ENCODE measurements at places on chromosomes 7 and 10. TPM values are rescaled to one million over a fixed set of nuclear protein-coding genes. Genes with fewer than 3 reads are reported as not detected.

Gene TMEM140
- polyA plus RNA-seq: 26.2 TPM

Gene CADPS2
- 11.5 TPM for polyA plus RNA-seq

Gene PNLIPRP3
- 0.05 TPM for polyA plus RNA-seq

Gene NEUROD6
- not detected for polyA plus RNA-seq

Gene HTR7
- polyA plus RNA-seq: not detected

Gene CRPPA
- polyA plus RNA-seq: 0.67 TPM

Gene CLDN4
- polyA plus RNA-seq: 0.34 TPM

Gene SLC26A5
- polyA plus RNA-seq: 0.04 TPM

Gene ABCB1
- 3.2 TPM for polyA plus RNA-seq

Gene CYP2E1
- polyA plus RNA-seq: 2.1 TPM

Gene LRRD1
- polyA plus RNA-seq: not detected

Gene TACR2
- 0.34 TPM for polyA plus RNA-seq

Gene OR2A1
- polyA plus RNA-seq: 0.05 TPM

Gene NUTM2E
- 0.58 TPM for polyA plus RNA-seq

Gene HERPUD2
- 12.2 TPM for polyA plus RNA-seq

Gene TRPV6
- 37.0 TPM for polyA plus RNA-seq

Gene DGKB
- polyA plus RNA-seq: 0.11 TPM

Gene CCNJ
- polyA plus RNA-seq: 2.6 TPM

Gene AASS
- 50.1 TPM for polyA plus RNA-seq

Gene PBLD
- polyA plus RNA-seq: 8.3 TPM

Gene TEX36
- not detected for polyA plus RNA-seq

Gene TMEM270
- polyA plus RNA-seq: not detected

Gene CUZD1
- 1.7 TPM for polyA plus RNA-seq

Gene SH2D4B
- not detected for polyA plus RNA-seq

Gene ERLIN1
- 11.2 TPM for polyA plus RNA-seq

Gene MMD2
- not detected for polyA plus RNA-seq

Gene ARPC1B
- polyA plus RNA-seq: 234 TPM

Gene PHKG1
- polyA plus RNA-seq: 1.3 TPM

Gene GSTO2
- polyA plus RNA-seq: 2.1 TPM

Gene PAPOLB
- polyA plus RNA-seq: not detected

Gene GNAT3
- polyA plus RNA-seq: not detected

Gene TRIM50
- 1.2 TPM for polyA plus RNA-seq

Gene SFR1
- 9.6 TPM for polyA plus RNA-seq

Gene FFAR4
- 9.3 TPM for polyA plus RNA-seq

Gene KCNIP2
- 42.7 TPM for polyA plus RNA-seq

Gene ACTL6B
- polyA plus RNA-seq: 0.53 TPM

Gene CDC14C
- not detected for polyA plus RNA-seq

Gene ANKRD30A
- polyA plus RNA-seq: not detected

Gene COBL
- polyA plus RNA-seq: 8.0 TPM

Gene MRLN
- not detected for polyA plus RNA-seq

Gene NME8
- polyA plus RNA-seq: 0.31 TPM

Gene LAMTOR4
- 131 TPM for polyA plus RNA-seq

Gene GSTK1
- polyA plus RNA-seq: 213 TPM

Gene PDE6C
- polyA plus RNA-seq: not detected

Gene OR6B1
- polyA plus RNA-seq: 0.03 TPM

Gene ZNF467
- polyA plus RNA-seq: 16.9 TPM

Gene LRCH4
- 23.5 TPM for polyA plus RNA-seq

Gene LLCFC1
- polyA plus RNA-seq: not detected

Gene NPTX2
- 3.3 TPM for polyA plus RNA-seq

Gene TRPV5
- not detected for polyA plus RNA-seq

Gene WIPF3
- polyA plus RNA-seq: 1.1 TPM

Gene HOXA1
- 0.51 TPM for polyA plus RNA-seq

Gene PILRA
- polyA plus RNA-seq: 2.0 TPM

Gene HHEX
- polyA plus RNA-seq: 15.5 TPM

Gene SLC39A12
- not detected for polyA plus RNA-seq

Gene ACBD7
- polyA plus RNA-seq: 0.07 TPM

Gene ADK
- polyA plus RNA-seq: 17.9 TPM
